ENCODE measurements at places on chromosomes 16 and 17.

DNA sequence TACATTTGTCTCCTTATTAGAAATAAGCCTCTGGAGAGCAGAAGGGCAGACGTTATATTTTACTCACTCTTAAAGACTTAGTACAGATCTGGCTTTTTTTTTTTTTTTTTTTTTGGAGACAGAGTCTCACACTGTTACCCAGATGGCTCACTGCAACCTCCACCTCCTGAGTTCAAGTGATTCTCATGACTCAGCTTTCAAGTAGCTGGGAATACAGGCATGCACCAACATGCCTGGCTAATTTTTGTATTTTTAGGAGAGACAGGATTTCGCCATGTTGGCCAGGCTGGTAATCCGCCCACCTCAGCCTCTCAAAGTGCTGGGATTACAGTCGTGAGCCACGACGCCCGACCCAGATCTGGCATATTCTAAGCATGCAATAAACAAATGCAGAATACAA lies 36.4 kb upstream of the TMEM97 start:
- no peak for DNase-seq

GRCh38 chr16:522320-523096 lies 5.0 kb upstream of the CAPN15 start:
- no peak for DNase-seq

- DNase-seq = no peak
These were observed 3.9 kb downstream of the NXPH3 start for GRCh38 chr17:49579522-49579921.

DNA sequence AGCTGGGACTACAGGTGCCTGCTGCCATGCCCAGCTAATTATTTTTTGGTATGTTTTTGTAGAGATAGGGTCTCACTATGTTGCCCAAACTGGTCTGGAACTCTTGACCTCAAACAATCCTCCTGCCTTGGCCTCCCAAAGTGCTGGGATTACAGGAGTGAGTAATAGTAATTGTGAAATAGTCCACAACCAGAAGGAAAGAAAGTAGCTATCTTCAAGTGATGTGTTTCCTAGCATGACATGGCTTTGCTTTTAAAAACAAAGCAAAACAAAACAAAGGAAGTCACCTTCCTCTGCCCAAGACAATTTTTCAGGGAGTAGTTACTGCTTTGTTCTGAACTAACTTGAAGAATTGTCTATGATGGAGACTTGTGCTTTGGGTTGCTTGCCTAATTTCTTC lies 27.0 kb downstream of the ATP6V0A1 start:
- no peak for DNase-seq

- DNase-seq = no peak
These were observed 767 bp downstream of the RPS6KB1 start for GRCh38 chr17:59893676-59894100.

GRCh38 chr17:39926135-39926587 lies 1.2 kb downstream of the ORMDL3 start:
- DNase-seq = no peak

GRCh38 chr16:50301626-50302471 lies 35.5 kb downstream of the ADCY7 start:
- no peak for DNase-seq

GRCh38 chr16:61370564-61370963 lies 665.7 kb downstream of the CDH8 start:
- DNase-seq = no peak

- no peak for DNase-seq
These were observed 21.4 kb downstream of the NTAN1 start for GRCh38 chr16:15034266-15035162.

DNA sequence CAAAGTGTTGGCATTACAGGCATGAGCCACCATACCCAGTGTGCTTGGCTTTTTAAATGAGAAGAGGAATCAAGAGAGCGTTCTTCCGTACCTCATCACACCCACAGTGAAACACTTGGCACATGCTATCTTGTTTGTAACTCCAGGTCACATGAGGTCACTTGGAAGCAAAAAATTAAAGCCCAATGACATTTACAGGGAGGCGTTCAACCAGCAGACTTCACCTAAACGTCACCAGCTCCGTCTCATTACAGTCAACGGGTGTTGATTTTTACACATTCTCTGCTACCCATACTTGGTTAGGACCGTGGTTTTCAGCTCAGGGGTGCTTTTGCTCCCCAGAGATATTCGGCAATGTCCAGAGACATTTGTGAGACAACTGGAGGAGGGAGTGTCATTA lies 127.0 kb downstream of the XYLT1 start:
- no peak for DNase-seq
